ENCODE measurements at places on chromosomes 11 and 22. TPM values are rescaled to one million over a fixed set of nuclear protein-coding genes. Genes with fewer than 3 reads are reported as not detected.

Gene FOLH1
- total RNA-seq = 33.5 TPM

Gene TMEM191B
- total RNA-seq = 11.9 TPM

Gene HORMAD2
- total RNA-seq = not detected

Gene NRGN
- 1,451 TPM for total RNA-seq

Gene SPON1
- 35.4 TPM for total RNA-seq

Gene TSGA10IP
- total RNA-seq = not detected

Gene LMNTD2
- 0.66 TPM for total RNA-seq

Gene TMEM9B
- 36.5 TPM for total RNA-seq

Gene YPEL4
- total RNA-seq = 59.4 TPM

Gene PRR5
- total RNA-seq = 14.6 TPM

Gene GGTLC2
- not detected for total RNA-seq

Gene DSCAML1
- 31.9 TPM for total RNA-seq

Gene PHF21B
- total RNA-seq = 13.7 TPM

Gene CEND1
- 257 TPM for total RNA-seq

Gene MAJIN
- not detected for total RNA-seq

Gene ST3GAL4
- total RNA-seq = 27.8 TPM

Gene GLYATL1
- total RNA-seq = 0.84 TPM

Gene USH1C
- total RNA-seq = 6.2 TPM

Gene PKP3
- total RNA-seq = 2.2 TPM

Gene MOGAT2
- total RNA-seq = not detected

Gene OVCH2
- total RNA-seq = not detected

Gene NAALAD2
- total RNA-seq = 24.7 TPM

Gene CCDC87
- total RNA-seq = 1.2 TPM

Gene COA4
- 34.3 TPM for total RNA-seq

Gene MRGPRX4
- not detected for total RNA-seq

Gene GAL
- 1.2 TPM for total RNA-seq

Gene LRRC56
- 4.6 TPM for total RNA-seq

Gene KCNK4
- total RNA-seq = 5.7 TPM

Gene TREH
- total RNA-seq = not detected

Gene RAB30
- 65.8 TPM for total RNA-seq

Gene USP35
- 32.5 TPM for total RNA-seq

Gene ZBTB44
- 88.5 TPM for total RNA-seq

Gene OR52D1
- total RNA-seq = not detected

Gene SLC22A8
- 6.8 TPM for total RNA-seq

Gene FGF19
- not detected for total RNA-seq

Gene SCGB1D2
- 1.8 TPM for total RNA-seq

Gene PGA5
- total RNA-seq = not detected

Gene OR52I2
- total RNA-seq = not detected

Gene JAML
- not detected for total RNA-seq

Gene IGSF22
- 3.7 TPM for total RNA-seq

Gene GGTLC3
- not detected for total RNA-seq

Gene ADORA2A
- 8.0 TPM for total RNA-seq

Gene KRTAP5-9
- 2.3 TPM for total RNA-seq

Gene FOLR3
- total RNA-seq = not detected

Gene E2F8
- not detected for total RNA-seq

Gene MRGPRF
- 4.5 TPM for total RNA-seq

Gene PAMR1
- 31.0 TPM for total RNA-seq

Gene RNF26
- 24.7 TPM for total RNA-seq

Gene MRPL40
- 21.5 TPM for total RNA-seq

Gene RBMXL2
- total RNA-seq = 0.44 TPM

Gene DEUP1
- total RNA-seq = not detected

Gene ARHGEF12
- total RNA-seq = 145 TPM

Gene MMP13
- not detected for total RNA-seq

Gene RASGRP2
- 51.7 TPM for total RNA-seq

Gene HBB
- 208 TPM for total RNA-seq

Gene DAGLA
- 35.7 TPM for total RNA-seq

Gene PATE2
- total RNA-seq = 1.3 TPM

Gene FAR1
- total RNA-seq = 89.8 TPM
